MG63 (cell line): ENCODE measurements at places on chromosomes 1 and 21. TPM values are rescaled to one million over a fixed set of nuclear protein-coding genes. Genes with fewer than 3 reads are reported as not detected.

PPM1J gene
- total RNA-seq, result 2.4 and 2.7 TPM in 2 replicates

AADACL3 gene
- not detected in 2 replicates for total RNA-seq

- no peak for DNase-seq
These were observed 35.6 kb upstream of the GPR157 start for GRCh38 chr1:9164532-9164900.

DNA sequence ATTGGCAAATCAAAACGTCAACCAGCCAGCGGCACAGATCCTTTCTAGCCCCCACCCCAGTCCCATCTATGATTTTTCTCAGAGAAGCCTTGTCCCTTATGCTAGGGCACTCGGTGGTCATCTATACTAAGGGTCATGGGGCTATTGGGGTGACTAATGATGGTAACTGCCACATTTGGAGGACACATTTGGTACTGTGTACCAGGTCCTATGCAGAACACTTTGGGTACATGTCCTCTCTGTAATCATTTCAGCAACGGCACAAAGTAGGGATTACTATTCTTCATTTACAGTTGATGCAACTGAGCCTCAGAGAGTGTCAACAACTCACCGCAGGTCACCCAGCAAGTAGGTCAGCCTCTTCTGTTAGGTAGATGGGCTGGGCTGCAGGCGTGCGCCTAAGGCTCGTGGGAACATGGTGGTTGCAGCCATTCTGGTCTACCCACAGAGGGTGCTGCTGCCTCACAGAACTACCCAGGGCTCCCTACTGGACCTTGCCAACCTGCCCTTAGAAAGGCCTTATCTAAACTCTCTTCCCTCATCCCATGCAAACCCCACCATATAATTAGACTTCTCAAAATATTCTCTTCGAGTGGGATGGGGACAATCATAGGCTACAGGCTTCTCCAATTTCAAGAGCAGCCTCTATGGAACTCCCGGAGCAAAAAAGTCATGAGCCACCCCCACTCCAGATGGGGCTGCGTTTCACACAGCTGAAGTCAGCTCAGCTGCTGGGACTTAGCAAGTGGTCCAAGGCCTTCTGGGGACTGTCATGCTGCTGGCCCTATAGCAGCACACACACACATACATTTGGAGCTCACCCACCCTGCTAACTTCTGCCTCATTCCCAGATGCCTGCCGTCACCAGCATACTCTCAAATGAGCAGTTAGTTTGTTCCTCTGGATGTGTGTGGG, 5.8 kb upstream of the SDHB start:
- DNase-seq, result peak; percentile 59

DNA sequence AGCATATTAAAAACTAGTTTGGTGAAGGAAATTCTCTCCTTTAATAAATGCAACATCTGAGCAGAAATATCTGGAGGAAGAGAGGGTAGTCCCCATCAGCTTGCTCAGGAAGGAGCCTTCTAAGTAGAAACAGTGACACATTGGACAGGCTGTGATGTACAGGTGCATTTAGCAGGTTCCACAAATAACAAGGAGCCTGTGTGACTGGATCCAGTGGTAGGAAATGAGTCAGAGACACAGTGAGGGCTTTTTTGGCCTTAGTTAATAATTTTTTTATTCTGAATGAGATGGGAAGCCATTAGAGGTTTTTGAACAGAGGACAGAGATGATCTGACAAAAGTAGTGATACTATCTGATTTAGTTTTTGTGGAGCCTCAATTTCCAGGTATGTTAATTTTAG, 738.9 kb upstream of the PTBP2 start:
- no peak for DNase-seq

DNA sequence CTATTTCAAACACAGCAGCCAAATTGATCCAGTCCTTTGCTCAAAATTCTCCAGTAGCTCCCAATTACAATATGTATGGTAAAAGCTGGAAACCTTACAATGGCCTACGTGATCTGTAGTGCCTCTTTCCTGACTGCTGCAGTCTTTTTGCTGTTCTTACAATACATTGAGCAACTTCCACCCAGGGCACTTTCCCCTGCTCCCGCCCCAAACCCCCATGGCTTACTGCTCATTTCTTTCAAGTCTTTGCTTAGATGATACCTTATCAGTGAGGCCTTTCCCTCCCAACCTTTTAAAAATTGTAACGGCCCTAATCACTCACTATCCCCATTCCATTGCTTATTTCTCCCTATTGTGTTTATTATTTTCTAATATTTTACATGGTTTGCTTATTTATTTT, 43.9 kb upstream of the APOBEC4 start:
- DNase-seq, result no peak

DNA sequence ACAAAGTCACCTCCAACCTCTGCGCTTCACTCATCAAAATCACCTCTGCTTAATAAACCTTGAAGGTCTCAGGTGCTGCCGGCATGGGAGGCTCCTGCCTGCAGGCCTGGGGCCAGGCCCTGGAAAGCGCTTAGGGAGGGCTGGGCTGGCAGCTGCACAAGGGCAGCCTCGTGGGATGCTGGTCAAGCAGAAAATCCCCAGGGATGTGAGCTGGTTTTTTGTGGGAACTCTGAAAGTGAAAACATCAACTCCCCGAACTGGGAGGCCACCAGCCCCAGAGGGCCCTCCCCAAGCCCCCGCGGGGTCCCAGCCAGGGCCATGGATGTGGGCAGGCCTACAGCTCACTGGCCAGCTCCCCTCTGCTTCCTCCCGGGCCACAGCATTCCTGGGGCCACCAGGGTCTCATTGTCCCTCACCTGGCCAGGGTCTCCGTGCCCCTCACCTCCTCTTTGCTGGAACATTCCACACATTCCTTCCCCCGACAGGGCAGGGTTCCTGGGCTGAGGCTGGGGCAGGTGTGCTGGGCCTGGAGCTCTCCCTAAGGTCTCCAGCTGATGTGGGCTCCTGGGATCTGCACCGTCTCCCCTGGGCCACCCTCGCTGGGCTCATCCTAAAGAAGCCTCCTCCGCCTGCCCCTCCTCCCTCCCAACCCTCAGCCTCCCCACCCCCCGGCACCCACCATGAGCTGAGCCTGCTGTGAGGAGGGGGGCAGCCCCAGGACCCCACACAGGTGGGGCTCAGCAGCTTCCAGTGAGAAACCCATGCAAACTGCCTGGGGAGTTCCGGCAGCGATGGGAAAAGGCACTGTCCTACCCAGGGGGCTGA, 36.0 kb upstream of the POFUT2 start:
- DNase-seq, result no peak
